Activated naive CD8-positive, alpha-beta T cell treated with anti-CD3 and anti-CD28 coated beads, Interleukin-2, amount 10 ng/mL, durations not matched to agents 7 days and 5 days (primary cell): ENCODE measurements at places on chromosomes 12 and 14. TPM values are rescaled to one million over a fixed set of nuclear protein-coding genes. Genes with fewer than 3 reads are reported as not detected.

MGAT4C gene
- total RNA-seq, result not detected

DCN gene
- not detected for total RNA-seq

ALDH2 gene
- total RNA-seq, result 0.99 TPM

GPR68 gene
- 23.0 TPM for total RNA-seq

KSR2 gene
- total RNA-seq, result not detected

PLD4 gene
- total RNA-seq, result not detected

GPR132 gene
- 43.5 TPM for total RNA-seq
